ENCODE measurements at places on chromosomes 1 and 21.

GRCh38 chr1:152626744-152627143, 3.8 kb upstream of the LCE3A start:
- DNase-seq, result no peak

DNA sequence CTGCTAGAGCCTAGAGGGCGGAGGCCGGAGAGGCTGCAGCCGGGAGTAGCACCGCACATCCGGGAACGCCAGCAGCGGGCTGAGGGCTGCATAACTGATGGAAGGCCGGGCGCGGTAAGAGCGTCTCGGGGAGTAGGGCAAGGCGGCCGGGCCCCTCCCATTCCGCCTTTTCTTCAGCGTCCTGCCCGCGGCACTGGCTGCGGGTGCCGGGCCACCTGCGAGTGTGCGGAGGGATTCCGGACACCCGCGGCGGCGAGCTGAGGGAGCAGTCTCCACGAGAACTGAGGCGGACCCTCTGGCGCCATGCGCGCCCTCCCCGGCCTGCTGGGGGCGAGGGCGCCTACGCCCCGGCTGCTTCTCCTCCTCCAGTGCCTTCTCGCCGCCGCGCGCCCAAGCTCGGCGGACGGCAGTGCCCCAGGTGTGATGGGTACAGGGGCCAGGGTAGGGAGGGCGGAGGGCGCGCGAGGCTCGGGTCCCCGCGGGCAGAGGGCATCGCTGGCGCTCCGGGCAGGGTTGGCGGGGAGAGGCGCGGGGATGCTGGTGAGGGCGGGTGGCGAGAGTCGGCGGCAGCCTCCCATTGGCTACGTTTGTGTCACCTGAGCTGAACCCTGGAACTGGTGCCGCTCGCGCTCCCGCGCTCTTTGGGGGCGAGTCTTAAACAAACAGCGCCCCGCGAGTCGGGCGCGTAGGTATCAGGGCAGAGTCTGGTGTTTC, 334.4 kb downstream of the SRGAP2C start:
- peak; percentile 73 for DNase-seq

DNA sequence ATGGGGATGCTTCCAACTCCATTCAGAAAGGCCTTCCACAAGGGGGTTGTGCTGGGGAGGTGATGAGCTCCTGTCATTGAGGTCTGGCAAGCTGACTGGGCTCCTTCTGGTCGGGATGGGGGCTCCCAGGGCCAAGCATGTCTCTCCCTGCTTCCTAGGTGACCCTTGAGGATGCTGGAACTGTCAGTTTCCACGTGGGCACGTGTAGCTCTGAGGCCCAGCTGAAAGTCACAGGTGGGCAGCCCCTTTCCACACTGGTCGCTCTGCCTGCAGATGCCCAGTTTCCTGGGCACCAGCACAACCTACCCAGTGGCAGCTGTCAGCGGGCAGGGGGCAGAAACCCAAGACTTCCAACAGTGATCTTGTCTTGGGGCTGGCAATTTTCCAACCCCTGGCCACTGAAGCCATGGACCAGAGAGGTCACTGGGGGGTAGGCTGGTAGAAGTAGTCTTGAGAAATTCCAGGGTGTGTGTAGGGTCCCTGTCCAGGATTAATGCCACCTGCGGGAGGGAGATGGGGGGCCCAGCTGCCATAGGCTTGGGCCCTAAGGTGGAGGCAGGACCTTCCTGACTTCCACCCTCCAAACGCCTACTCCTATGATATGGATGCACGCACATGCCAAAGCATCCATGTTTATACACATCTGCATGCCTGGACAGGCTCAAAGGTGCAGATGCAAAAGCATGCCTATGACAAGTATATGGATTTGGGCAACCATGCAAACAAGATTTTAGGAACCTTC, 97.1 kb downstream of the TRIM11 start:
- DNase-seq, result no peak

DNA sequence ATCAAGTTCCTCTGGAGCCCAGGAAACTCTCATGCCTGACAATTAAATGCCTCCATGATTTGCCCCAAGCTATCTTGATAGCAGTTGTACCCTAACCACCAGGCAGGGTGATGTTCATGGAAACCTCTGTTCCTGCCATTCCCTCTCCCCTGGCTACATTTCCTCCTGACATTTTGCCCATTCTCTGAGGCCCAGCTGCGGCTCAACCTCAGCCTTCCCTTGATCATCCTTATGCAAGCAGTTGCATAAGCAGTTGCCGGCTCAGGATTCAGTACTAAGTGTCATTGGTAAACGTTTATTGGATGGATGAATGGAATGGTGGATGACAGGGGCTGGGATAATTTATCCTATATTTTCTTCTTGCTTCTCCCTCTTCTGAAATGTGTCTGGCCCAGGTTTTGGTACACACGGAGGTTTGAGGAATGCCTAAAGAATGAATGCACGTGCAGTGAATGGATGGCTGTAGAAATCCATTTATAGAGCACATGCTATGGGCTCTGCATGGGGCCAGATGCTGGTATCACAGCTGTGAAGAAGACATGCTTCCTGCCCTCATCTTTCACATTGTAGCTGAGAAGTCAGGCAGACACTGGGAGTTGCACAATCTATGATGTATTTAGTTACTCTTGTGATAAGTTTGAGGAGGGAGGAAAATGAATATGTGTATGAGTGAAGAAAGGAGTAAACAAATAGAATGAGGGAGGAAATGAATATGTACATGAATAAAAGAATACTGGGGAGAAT, 261.8 kb downstream of the FOXD2 start:
- no peak for DNase-seq

Data from stimulated activated CD8-positive, alpha-beta memory T cell treated with anti-CD3 and anti-CD28 coated beads, Interleukin-7, amount 100 ng/mL, for 4 hours (primary cell).